ENCODE measurements at places on chromosomes 4 and X.
A peak's percentile ranks its signal among the peaks of the same experiment; 100 is the strongest.

- DNase-seq, result peak; percentile 71
Measured at GRCh38 chrX:72121383-72121782, 10.3 kb downstream of the RTL5 start.

- DNase-seq, result no peak
Measured at GRCh38 chr4:67546004-67546356, 677 bp upstream of the CENPC start.

- DNase-seq, result no peak
Measured at GRCh38 chrX:118594697-118595420, 99.2 kb downstream of the DOCK11 start.

- DNase-seq, result no peak
Measured at GRCh38 chr4:119210775-119211174, 1.7 kb upstream of the USP53 start.

- peak; percentile 48 for DNase-seq
Measured at GRCh38 chr4:139794158-139794954, 128.7 kb downstream of the MGST2 start.

GRCh38 chr4:7960790-7961655 is 21.4 kb upstream of the AFAP1 start:
- DNase-seq, result peak; percentile 82

DNA sequence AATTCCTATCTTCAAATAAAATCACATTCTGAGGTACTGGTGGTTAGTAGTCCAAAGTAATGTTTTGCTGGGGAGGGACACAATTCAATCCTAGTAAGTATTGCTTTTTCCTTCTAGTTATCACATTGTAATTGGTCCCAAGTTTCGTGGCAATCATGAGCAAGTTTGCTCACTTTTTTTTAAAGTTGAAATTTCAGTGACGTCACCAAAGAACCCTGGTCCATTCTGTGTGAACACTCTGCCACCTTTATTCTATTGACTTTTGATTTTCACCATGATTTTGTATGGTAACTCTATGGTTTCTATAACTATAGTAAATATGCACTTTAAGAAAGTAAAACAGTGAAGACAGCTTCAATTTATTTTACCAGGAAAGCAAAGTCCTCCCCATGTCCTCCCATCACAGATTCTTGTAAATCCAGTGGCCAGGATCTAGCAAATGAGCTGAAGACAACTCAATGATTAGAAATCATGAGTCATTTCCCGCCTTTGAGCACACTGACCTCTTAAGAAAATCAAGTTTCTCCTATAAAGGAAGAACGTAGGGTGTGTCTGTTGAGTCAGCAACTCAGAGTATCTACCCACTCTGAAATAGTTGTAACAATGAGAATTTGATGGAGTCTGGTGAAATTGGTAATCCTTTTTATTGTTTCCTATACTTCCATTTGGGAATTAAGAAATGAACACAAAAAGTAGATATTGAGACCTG is 1306.6 kb upstream of the PABPC4L start:
- no peak for DNase-seq

DNA sequence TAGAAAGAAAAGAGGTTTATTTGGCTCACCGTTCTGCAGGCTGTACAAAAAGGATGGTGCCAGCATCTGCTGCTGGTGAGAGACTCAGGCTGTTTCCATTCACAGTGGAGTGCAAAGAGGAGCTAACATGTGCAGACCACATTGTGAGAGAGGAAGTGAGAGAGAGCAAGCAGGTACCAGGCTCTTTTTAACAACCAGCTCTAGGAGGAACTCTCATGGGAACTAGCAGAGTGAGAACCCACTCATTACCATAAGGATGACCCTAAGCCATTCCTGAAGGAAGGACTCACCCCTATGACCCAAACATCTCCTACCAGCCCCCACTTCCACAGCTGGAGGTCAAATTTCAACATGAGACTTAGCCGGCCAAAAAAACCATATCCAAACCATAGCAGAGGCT is 158.6 kb upstream of the ADGRL3 start:
- no peak for DNase-seq

GRCh38 chrX:54721424-54721823 is 76.6 kb downstream of the ITIH6 start:
- no peak for DNase-seq

GRCh38 chrX:138939038-138939437 is 227.5 kb upstream of the FGF13 start:
- DNase-seq, result no peak

DNA sequence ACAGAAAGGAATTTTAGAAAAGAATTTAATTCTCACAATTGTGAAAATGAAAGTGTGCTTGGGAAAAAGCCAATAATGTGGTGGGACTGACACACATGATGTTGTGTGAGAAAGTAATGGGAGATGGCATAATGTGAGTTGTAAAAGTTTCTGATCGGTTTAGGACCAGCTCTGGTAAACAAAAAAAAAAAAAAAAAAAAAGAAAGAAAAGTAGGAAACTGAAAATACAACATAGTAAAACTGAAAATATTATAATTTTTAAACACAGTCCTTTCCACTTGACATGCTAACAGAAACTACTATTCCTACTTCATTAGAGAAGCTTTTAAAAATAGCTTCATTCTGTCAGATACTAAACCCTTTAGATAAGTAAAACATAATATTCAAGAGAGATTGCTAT is 28.2 kb downstream of the RAP1GDS1 start:
- DNase-seq, result no peak

GRCh38 chrX:107709266-107709806 is 66.3 kb downstream of the TSC22D3 start:
- no peak for DNase-seq

DNA sequence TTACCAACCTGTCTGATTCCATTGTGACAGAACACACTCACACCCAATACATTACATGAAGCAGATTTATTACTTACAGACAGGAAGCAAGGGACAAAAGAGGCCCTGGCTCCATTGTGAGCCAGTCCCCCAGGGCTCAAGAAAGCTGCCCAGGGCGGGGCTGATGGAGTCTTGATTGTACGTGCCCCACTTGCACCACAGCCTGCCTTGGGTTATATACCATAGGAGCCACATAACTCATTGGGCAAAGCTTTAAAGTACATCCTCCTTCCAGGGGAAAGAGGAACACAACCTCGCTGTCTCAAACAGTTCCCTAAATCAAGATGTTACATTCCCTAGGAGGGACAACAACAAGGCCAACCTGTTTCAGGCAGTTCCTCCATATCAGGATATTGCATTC is 3.4 kb upstream of the ZRSR2 start:
- DNase-seq, result no peak

- peak; percentile 26 for DNase-seq
Measured at GRCh38 chr4:111283066-111283677, 660.3 kb upstream of the PITX2 start.

- DNase-seq, result no peak
Measured at GRCh38 chrX:53075011-53075410, 7.2 kb upstream of the TSPYL2 start.

- no peak for DNase-seq
Measured at GRCh38 chr4:187396106-187396505, 599.5 kb upstream of the ZFP42 start.

GRCh38 chr4:6042293-6043063 is 24.2 kb upstream of the C4orf50 start:
- DNase-seq, result no peak

- DNase-seq, result no peak
Measured at GRCh38 chr4:184851200-184851541, 25.4 kb upstream of the ACSL1 start.

- no peak for DNase-seq
Measured at GRCh38 chr4:1610791-1611500, 73.2 kb downstream of the FAM53A start.

- DNase-seq, result no peak
Measured at GRCh38 chr4:74897386-74897785, 35.5 kb upstream of the PARM1 start.

GRCh38 chr4:183030309-183030708 is 68.7 kb upstream of the WWC2 start:
- no peak for DNase-seq

- DNase-seq, result no peak
Measured at GRCh38 chr4:168045354-168045753, 47.0 kb upstream of the ANXA10 start.

DNA sequence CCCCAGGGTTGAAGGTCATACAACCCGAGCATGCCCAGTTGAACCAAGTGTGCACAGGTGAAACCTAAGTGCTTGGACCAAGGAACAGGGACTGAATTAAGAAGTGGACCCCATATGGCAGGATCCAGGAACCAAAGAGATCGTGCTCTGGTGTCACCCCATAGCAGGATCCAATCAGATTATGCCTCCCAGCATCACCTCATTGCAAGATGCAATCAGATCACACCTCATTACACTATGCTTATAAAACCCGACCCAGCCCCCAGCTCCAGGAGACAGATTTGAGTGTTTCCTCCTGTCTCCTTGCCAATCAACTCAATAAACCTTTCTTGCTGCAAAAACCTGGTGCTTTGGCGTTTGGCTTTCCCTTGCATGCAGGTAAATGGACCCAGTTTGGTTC is 37.6 kb downstream of the EFHC2 start:
- no peak for DNase-seq

GRCh38 chr4:188811121-188811520 is 671.9 kb downstream of the TRIML1 start:
- DNase-seq, result no peak

DNA sequence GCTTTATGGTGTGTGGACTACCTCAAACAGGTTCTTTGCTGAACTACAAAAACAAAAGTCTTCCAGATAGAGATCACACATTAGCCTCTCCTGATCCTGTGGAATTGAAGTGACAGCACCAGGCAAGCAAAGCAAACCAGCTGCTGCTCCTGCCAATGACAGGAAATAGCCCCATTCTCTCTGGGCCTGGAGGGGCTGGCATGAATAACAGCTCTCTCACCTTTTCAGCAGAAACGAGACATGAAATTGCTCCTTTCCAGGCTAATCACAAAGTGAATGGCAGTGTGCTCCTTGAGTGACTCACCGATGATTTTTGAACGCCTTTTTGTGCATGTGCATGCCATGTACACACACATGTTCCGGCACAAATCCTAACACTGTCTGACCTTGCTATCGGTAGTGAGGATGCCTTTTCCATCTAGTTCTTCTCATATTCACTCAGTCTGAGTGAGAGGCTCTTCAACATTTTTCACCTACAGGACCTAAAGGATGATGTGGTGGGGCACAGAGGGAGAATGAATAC is 24.4 kb downstream of the MFAP3L start:
- DNase-seq, result no peak

- no peak for DNase-seq
Measured at GRCh38 chr4:95118497-95118896, 360.7 kb downstream of the BMPR1B start.

DNA sequence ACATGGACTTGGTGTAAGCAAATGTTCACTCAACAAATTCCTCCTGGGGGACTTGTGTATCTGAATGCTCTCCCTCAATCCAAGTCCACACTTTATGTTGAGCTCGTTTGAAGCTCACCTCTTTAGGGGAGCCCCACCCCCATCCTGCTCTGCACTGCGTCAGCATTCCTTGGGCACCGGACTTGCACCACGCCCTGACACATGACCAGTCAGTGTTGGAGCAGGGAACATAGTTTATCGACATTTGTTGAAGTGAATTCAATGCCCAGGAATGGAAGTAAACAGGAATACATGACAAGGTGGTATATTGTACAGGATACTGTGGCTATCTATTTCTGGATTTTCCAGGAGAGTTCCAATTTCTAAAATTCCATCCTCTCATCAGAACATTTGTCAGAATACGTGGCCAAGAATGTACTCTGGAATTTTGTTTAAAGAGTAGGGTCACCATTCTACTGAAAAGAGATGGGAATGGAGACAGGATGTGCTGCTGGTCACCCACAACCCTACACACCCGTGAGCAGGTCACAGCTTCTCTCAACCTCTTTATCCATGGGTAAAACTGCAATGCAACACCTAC is 60.0 kb upstream of the LNX1 start:
- no peak for DNase-seq

GRCh38 chrX:45731448-45731847 is 530.8 kb upstream of the DIPK2B start:
- DNase-seq, result no peak

GRCh38 chr4:22458098-22458497 is 57.8 kb downstream of the ADGRA3 start:
- peak; percentile 23 for DNase-seq

- no peak for DNase-seq
Measured at GRCh38 chr4:94939791-94940519, 182.2 kb downstream of the BMPR1B start.

DNA sequence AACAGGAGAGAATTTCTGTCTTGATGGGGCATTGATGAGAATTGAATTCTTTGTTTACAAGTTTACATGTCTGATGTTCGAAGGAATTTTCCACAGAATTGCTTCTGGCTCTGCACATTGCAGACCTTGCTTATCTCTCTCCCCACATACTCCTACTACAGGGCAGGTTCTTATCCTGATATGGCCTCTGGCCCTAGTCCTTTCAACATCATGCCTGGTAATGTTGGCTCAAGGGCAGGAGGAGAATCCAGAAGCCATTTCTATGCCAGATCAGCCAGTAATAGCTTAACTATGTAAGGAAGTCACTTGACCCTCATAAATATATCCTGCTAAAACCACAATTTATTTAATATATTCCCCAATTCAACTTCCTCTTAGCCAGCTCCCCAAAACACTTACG is 24.3 kb upstream of the TSPAN5 start:
- no peak for DNase-seq

- DNase-seq, result peak; percentile 13
Measured at GRCh38 chr4:103307453-103308247, 109.5 kb upstream of the CENPE start.

DNA sequence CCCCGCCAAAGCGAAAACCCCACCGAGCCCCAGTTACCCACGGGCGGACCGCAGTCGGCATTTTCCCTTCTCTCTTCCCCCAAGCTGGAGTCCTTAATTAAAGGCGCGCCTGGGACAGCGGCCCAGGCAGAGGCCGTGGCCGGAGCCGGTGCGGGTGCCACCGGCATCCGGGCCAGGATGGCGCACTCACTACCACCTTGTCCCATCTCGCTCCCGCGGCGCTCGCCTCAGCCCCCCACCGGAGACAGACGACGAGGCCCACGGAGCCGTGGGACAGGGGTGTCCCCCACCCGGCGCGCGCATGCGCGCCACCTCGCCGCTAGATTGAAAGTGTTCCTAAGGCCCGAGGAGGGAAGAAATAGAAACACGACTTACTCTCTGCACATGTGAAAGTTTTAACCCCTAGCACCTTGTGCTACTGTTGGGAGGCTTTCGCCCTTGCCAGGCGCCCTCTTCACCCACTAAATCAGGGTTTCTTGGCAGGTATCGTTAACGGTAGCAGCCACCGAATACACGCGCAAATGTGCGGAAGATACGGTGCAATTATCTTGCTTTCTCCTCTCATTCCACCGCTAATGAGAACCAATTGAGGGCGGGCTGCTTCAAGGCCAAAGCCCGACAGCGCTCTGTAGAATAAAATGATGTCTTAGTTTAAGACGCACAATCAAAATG is 64.3 kb upstream of the CCDC160 start:
- DNase-seq, result peak; percentile 24

GRCh38 chrX:13903405-13903804 is 86.5 kb upstream of the GPM6B start:
- DNase-seq, result no peak

All from femur (tissue), 1 donor.